ENCODE measurements at places on chromosomes 4 and X.

- DNase-seq, result no peak
These were observed 142.6 kb downstream of the EGF start for GRCh38 chr4:110055158-110055768.

DNA sequence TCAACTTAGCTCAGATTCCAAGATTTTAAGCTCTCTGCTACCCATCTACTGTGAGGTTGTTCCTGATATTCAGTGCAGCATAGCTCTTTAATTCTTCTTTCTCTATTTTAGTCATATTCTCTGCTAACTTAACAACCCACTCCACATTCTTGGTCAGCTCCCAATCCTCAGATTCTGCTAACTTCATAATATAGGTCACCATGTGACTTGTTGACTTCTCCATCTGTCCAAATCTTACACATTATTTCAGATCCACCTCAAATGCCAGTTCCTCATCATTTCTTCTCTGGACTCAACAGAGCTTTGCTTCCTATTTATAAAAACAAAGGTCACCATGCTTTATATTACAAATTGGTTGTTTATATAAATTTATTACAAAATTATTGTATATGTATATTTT lies 29.3 kb upstream of the RXFP1 start:
- no peak for DNase-seq

- DNase-seq, result peak; percentile 3
These were observed 53.4 kb downstream of the LDB2 start for GRCh38 chr4:16844816-16845586.

DNA sequence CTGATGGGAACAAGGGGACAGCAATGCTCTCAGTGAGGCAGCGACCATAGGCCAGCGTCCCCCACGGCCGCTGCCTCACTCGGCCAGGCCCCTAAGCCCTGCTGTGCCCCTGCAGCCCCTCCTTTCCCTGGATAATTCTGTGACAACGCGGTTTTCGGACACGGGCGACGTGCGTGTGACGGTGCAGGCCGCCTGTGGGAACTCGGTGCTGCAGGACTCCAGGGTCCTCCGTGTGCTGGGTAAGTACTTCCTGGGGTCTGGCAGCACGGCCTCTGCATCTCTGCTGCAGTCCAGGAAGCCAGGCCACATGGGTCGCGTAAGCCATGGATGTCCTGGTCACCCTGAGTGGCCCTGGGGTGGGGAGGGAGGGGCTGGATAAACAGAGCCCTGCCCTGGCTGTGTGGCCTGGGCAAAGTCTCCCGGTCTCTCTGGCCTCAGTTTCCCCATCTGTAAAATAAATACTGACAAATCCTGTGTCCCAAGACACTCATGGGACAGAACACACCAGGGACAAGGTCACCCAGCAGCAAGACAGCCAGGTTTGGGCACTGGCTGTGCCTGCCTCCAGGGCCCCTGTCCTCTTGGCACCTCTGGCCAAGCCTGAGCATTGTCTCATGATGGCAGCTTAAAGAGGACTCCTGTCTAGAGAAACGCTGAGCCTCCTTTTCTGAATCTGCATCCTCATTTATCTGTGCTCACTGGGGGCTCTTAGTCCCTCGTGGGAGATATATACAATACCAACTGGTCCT lies 212.8 kb downstream of the AFAP1 start:
- DNase-seq, result no peak

GRCh38 chr4:150906987-150907633 lies 108.0 kb downstream of the LRBA start:
- DNase-seq, result peak; percentile 3

GRCh38 chrX:49309401-49309981 lies 6.0 kb downstream of the GAGE10 start:
- DNase-seq, result no peak

DNA sequence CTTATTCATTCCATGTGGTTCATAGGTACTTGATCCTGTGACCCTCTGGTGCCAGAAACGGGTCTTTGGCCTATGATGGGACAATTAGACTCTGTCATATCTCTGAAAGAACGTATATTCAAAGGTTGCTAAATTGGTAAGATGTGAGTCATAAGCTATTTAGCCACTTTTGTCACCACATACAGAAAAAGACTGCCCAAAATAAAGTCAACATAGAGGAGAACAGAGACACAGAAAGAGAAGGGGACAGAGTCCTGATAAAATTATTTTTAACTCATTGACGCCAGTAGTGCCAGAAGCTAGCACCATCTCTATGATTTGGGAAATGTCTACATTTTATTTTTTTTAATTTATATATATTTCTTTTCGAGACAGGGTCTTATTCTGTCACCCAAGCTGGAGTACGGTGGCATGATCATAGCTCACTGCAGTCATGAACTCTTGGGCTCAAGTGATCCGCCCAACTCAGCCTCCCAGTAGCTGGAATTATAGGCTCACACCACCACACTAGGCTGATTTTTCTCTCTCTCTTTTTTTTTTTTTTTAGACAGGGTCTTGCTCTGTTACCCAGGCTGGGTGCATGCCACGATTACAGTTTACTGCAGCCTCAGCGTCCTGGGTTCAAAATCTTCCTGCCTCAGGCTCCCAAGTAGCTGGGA lies 92.1 kb upstream of the COX18 start:
- no peak for DNase-seq

- DNase-seq, result no peak
These were observed 291 bp upstream of the NBDY start for GRCh38 chrX:56728752-56729151.

DNA sequence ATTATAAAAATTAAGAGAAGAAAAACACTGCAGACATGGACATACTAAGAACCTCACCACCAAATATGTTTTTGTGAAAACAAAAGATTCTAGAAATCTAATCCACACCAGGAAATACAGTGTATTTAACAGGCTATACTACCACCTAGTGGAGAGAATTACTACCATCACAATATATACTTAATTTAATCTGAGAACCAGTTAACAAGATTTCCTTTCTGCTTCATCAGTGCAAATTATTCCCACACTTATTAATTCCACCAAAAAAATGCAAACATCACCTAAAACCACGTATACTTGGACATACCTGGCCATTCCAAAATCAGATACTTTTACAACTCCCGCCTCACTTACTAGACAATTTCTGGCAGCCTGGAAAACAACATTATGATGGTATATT lies 7.0 kb upstream of the TXK start:
- DNase-seq, result no peak

DNA sequence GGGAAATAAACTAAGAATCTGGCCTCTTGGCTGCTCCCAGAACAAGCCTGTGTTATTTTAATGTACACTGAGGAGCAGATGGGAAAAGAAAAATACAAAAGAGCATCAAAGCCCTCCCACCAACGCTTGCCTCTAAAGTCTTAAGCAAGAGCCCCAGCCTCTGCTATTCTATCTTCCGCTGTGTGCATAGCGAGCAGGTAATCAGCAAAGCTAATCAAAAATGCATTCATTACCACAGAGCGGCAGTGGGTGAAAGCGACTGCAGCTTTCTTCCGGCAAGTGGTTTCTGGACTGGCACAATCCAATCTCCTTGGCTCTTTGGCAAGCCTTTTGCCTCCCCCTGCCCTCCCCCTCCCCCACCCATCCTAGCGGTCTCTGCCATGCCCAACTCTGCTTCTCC lies 13.5 kb upstream of the GRIA3 start:
- DNase-seq, result no peak

- DNase-seq, result no peak
These were observed 57.6 kb downstream of the N4BP2 start for GRCh38 chr4:40114206-40114605.

GRCh38 chrX:85627363-85627762 lies 247.9 kb upstream of the POF1B start:
- DNase-seq, result no peak

GRCh38 chrX:40885989-40886388 lies 150.6 kb upstream of the MED14 start:
- no peak for DNase-seq

- DNase-seq, result no peak
These were observed 124.0 kb upstream of the ZCCHC13 start for GRCh38 chrX:74179990-74180389.

DNA sequence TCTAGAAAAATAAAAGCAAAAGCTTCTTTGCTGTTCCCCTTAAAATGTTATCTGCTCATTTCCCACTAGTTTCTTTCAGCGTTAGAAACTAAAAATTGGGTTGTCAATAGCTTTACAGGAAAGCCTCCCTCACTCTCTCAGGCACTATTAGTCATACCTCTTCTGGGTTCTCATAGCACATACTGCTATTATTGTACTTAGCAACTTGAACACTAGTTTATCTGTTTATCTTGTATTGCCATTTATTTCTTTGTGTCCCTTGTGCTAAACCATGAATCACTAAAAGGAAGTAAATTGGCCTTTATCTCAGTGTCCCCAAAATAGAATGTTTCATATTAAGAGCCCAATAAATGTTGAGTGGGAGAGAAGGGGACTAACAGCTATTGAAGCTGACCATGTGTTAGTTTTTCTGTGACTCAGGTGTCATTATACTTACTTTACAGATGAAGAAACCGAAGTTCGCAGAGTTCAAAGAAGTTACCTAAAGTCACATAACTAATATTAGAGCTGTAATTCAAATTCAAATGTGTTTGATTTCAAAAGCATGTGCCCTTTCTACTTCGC lies 124.8 kb upstream of the CITED1 start:
- DNase-seq, result no peak

- no peak for DNase-seq
These were observed 5.8 kb downstream of the ITM2A start for GRCh38 chrX:79361192-79361870.

DNA sequence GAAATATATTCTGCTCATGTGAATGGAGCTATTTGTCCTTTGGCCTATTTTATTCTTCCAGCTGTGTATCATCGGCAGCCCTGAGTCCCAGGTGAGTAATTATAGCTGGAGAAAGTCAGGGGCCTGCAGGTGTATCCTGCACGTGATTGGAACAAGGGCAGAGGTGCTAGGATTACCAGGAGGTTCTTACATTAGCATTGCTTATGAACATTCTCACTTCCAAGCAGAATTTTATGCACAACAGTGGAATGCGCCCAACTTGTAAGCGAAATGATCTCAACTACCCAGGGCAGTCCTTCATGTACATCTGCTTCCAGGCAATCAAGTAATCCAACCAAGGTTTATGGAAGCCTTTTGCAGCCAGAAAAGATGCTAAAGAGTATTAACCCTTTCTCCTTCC lies 68.9 kb upstream of the NRK start:
- DNase-seq, result no peak

DNA sequence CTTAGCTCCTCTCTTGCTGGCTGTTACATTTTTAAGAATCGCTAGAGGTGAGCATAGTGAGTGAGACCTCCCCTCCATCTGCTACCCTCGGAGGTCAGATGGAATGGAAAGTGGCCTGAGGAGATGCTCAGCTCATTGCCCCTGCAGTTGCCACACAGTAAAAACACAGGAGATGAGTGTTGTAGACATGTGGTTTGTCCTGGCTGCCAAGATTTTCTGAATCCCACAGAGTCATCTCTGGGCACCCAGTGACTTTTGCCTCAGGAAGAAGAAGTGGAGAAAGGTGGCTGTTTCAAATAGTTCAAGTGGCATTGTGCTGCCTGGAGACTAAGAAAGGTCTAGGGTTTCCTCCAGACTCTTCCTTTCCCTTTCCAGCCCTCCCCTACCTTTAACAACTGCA lies 271.0 kb downstream of the STK32B start:
- DNase-seq, result no peak

- DNase-seq, result no peak
These were observed 774 bp downstream of the ZCCHC4 start for GRCh38 chr4:25313201-25313895.

GRCh38 chrX:45524805-45525204 lies 324.1 kb upstream of the DIPK2B start:
- no peak for DNase-seq

GRCh38 chr4:150938873-150939499 lies 76.1 kb downstream of the LRBA start:
- no peak for DNase-seq

DNA sequence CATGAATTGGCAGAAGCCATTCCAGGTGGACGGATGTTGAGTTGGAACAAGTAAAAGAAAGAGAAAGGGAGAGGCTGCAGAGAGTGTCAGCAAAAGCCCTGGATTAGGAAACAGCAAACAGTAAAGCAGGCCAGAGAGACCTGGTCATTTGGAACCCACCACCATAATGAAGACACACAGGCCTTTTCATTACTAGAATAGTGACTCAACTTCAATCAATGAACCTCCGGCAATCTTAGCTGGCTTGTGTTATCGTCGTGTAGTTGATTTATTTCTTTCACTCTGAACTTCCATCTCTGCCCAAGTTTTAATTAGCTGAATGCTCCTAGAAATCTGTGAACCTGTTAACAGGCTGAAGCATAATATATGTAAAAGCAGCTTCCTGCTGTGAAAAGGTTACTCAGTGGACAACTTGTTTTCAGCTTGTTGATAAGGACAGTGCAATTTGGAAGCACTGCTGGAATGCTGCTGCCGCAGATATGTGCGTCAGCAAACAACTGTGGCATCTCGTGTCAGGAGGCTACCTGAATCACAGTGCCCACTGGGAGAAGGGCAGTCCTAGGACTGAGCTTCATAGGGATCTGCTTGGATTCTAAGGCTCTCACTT lies 68.8 kb downstream of the SPANXN4 start:
- no peak for DNase-seq

DNA sequence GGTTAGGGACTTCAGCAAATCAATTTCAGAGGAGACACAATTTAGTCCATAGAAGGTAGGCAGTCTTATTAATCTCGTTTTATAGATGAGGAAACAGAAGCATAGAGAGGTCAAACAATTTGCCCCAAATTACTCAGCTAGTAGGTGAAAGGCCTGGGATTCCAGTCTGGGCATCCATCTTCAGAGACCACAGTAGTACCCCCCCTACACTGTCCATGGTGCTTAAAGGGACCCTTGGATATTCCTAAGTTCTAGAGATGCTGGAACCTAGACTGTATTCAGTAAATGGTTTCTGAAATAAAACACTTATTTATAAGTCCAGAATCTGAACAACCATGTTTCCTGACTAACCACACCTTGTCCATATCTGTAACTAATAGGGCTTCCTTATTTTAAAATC lies 174.8 kb downstream of the CEP135 start:
- no peak for DNase-seq

DNA sequence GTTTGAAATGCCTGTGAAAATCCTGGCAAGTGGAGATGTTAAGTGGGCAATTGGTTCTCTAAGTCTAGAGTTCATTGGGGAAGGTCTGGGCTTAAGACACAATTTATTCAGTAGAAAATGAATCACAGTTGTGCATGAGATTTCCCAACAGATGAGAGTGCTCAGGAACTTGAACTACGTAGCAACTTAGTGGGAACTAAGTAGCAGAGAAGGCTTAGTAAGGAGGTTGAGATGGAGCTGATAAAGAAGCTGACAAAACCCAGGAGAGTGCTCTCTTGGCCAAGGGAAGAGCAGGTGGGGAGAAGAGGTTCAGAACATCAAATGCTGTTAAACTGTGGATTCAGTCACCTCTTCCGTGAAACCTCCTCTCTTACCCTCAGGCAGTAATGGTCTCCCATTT lies 33.0 kb downstream of the AFF1 start:
- DNase-seq, result no peak

GRCh38 chrX:39820938-39821708 lies 276.6 kb downstream of the BCOR start:
- peak; percentile 51 for DNase-seq

DNA sequence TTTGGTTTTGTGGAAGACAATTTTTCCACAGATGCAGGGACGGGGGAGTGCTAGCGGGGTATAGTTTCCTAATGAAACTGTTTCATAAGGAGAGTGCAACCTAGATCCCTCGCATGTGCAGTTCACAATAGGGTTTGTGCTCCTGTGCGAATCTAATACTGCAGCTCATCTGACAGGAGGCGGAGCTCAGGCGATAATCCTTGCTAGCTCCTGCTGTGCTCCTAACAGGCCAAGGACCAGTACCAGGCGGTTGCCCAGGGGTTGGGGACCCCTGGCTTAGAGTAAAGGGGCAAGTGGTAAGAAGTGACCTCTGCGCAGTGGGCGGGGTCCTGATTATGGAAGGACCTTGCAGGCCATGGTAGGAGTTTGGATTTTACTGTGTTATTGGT lies 3.8 kb downstream of the SCML1 start:
- peak; percentile 11 for DNase-seq
